ENCODE measurements at places on chromosomes 1 and 21.

DNA sequence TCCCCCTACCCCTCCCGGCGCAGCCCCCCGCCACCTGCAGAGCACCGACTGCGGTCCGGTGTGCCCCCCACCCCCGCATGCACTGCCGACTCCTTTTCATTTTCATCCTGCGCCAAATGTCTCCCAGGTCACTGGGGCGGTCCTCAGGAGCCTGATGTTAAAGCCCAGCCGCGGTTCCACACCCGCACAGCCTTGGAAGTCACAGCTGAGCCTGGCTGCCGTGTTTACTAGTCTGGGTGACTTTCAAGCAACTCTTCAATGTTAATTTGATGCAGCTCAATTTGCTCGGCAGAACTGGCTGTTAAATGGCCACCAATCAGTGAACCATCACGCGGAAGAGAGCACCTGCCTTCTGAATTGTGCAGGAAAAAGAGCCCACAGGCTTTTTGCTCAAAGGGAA lies 27.2 kb downstream of the THAP3 start:
- DNase-seq, result no peak

DNA sequence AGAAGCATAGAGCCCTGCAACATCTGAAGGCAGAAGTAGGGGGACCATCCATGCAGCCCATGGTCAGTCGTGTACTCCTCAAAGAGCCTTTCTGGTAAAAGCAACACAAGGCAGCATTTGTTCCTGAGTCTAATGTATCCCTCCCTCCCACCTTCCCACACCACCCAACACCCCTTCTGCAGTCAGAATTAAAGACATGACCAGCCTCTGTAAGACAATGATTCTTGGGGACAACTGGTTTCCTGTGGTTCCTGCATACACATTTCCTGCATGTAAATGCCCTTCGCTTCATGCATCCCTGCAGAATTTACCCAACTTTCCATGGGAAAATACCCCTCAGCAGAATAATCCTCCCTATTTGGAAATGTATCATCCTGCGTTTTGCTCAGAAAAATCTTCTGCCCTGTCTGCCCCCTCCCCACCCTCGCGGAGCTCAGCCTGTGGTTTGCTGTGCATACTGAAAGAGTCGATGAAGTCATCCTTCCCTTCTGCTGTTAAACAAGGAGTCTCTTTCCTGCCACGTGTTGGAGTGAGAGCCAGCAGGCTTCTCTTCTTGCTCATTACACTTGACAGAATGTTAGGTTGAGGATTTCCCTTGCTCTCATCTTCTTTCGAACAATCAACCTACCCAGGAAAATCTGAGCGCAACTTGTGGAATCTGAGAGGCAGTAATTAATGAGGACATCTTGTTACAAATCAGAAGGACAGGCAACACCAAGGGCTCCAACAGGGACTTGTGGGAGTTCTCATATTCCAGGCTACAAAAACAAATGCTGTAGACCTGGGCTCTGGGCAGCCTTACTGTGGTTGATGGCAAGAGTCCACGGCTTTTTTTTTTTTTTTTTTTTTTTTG lies 4.7 kb downstream of the TNN start:
- DNase-seq, result peak; percentile 6

- DNase-seq, result no peak
These were observed 13.8 kb downstream of the CNIH3 start for GRCh38 chr1:224629965-224630364.

DNA sequence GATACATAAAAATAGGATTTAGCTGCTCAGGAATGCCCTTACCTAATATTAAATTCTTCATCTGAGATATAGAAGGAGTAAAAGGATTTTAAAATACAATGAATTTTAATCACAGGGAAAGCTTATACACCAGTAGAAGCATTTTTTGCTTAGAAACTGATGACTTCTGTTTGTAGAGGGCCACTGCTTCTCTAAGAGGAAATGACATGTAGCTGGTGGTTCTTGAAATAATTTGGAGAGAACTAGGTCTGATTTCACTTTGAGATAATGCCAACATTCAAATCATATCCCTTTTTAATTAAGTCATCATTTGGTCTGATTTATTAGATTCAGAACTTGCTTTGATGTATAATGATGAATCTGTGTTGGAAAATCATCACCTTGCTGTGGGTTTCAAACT lies 166.6 kb upstream of the SGIP1 start:
- DNase-seq, result no peak

- no peak for DNase-seq
These were observed 94.4 kb downstream of the DDX20 start for GRCh38 chr1:111850109-111850508.

All from HS-5 (cell line).